Tongue (tissue), 3 donors: ENCODE measurements at places on chromosomes 4 and X. TPM values are rescaled to one million over a fixed set of nuclear protein-coding genes. Genes with fewer than 3 reads are reported as not detected.

CHRDL1 gene
- 63.9 TPM for total RNA-seq

GSX2 gene
- total RNA-seq, result not detected

FDCSP gene
- total RNA-seq, result not detected

DGKK gene
- total RNA-seq, result 0.10 TPM

TCEAL8 gene
- 133 TPM for total RNA-seq

ARMCX2 gene
- total RNA-seq, result 61.4 TPM

RNF175 gene
- 3.8 TPM for total RNA-seq

PPP1R2C gene
- total RNA-seq, result not detected

PIR gene
- 6.8 TPM for total RNA-seq

MAGEE1 gene
- total RNA-seq, result 2.7 TPM

GABRB1 gene
- not detected for total RNA-seq

SOWAHB gene
- total RNA-seq, result 0.82 TPM

ABCG2 gene
- 6.9 TPM for total RNA-seq

ESX1 gene
- not detected for total RNA-seq

DDIT4L gene
- total RNA-seq, result 32.6 TPM

TENM3 gene
- 62.0 TPM for total RNA-seq

XAGE2 gene
- not detected for total RNA-seq

FOXR2 gene
- total RNA-seq, result not detected
